ENCODE measurements at places on chromosomes 5 and 9.

GRCh38 chr9:73137286-73137899 is 14.3 kb upstream of the ANXA1 start:
- no peak for DNase-seq

DNA sequence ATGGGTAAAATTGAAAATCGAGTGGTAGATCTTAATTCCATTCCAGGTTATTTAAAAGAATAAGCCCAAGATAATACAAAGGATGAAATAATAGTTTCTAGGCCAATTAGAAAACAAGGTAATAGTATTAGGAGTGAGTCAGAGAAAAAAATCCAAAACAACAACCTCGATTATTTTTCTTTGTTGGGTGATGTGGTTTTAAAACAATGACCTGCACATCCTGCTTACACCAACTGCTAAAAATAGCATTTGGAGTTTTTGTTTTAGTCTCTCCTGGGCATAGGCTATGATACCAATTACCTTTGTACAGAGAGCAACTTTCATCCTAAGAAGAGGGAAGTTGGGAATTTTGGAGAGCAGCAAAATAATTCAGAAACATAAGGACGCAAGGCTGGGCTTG is 101.7 kb upstream of the MYO10 start:
- no peak for DNase-seq

GRCh38 chr5:82355496-82355895 is 77.3 kb upstream of the RPS23 start:
- DNase-seq: no peak

DNA sequence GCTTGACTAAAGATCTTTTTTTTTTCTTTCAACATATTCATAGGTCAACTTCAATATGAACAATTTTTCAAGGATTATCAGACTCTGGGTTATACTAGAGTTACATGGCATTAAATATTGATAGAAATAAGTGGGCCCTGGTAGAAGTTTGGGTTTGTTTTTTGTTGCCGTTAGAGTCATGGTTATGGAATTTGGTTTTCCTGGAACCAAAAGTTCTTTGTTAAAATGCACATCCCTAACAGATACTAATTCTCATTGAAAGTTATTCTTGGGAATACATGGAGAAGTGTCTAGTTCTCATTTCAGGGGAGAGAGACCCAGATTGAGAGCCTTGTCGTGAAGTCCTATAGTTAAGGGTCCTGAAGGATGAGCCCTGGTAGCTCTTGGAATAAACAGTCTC is 124.9 kb downstream of the FGF1 start:
- DNase-seq: no peak

GRCh38 chr5:164637931-164638521 is 1132.6 kb downstream of the MAT2B start:
- DNase-seq: no peak

DNA sequence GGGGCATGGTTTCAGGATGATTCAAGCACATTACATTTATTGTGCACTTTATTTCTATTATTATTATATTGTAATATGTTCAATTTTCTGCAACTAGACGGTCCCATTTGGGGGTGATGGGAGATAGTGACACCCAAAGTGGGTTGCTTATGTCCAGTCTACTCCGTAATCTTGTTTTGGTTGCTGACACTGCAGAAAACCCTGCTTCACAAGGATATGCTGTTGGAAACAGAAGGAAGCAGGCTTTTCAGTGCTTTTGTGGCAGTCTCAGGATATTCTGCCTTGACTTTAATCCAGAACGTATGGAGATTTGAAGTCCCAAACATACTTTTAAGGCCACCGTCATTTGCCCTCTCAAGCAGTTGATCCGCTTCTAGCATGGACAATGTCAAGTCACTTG is 47.5 kb upstream of the LARP1 start:
- DNase-seq: no peak

- no peak for DNase-seq
These were observed 129.0 kb downstream of the DAB2IP start for GRCh38 chr9:121780177-121781040.

Data from smooth muscle cell of the brain vasculature (primary cell).